Kidney tubule cell (primary cell): ENCODE measurements at places on chromosomes 1 and 21.
A peak's percentile ranks its signal among the peaks of the same experiment; 100 is the strongest.

GRCh38 chr1:43004587-43005459 lies 46.2 kb upstream of the SLC2A1 start:
- no peak for DNase-seq

DNA sequence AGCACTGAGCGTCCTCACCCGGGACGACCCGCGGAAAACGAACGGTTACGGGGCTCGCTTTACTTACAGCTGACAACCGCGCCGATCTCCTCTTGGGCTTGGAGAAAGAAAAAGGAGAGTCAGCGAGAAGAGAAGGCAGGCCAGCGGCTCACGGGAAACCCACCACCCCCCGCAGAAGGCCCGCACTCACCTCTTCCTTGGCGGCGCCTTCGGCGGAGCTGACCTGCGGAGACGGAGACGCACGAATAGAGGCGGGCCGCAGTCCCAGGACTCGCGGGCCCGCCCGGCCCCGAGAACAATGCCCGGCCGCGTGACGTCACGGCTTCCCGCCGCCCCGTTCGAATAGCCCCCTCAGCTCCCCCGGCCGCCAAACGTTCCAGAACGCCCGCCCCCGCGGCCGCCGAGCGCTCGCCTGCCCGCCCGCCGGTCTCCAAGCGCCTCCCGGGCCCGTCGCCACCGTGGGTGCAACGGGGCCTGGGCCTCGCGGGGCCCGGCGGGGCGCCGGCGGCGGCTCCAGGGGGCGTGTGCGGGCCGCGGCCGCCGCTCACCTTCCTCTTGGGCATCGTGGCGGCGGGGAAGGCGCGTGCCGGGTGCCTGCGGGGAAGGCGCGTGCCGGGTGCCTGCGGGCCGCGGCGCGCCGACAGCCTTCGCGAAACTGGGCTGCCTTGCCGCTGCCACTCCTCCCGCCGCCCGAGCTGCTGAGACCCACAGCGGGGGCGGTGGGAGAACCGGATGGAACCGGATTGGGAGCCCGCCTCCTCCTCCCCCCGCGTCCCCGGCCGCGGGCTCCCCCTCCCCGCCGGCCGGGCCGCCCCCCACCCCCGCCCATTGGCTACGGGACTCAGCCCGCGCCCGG lies at the start of gene HMGN1:
Gene HMGN1, minus strand, starts transcription at position 734 of the 856 bp plus-strand sequence. Its CDS starts 171 bp downstream, at position 563.
- DNase-seq, result peak; percentile 91

DNA sequence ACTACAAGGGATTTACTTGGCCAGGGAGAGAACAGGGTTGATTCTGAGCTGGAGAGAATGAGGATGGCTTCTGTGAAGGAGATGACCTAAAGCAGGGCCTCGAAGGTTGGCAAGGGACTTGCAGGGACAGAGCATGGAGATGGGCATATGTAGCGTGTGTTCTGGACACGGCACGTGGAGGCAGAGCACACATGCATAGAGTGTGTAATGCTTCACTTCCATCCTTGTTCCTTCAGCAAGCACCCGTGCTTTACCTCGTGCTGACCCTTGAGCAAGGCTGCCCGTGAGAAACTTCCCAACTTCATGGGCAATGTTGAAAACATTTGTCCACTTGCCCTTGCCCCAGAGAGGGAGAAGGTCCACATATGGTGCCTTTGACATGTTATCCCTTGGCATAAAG lies 33.1 kb downstream of the NFIA start:
- DNase-seq, result no peak

DNA sequence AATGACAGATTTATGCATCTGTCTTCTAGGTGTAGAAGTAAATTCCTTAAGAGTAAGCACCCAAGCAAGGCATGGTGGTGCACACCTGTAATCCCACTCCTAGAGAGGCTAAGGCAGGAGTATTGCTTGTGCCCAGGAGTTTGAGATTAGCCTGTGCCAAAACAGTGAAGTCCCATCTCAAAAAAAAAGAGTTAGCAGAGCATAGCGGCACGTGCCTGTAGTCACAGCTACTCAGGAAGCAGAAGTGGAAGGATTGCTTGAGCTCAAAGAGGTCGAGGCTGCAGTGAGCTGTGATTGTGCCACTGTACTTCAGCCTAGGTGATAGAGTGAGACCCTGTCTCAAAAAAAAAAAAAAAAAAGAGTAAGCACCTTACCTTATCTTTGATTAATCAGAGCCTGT lies 15.1 kb upstream of the TIPRL start:
- no peak for DNase-seq

DNA sequence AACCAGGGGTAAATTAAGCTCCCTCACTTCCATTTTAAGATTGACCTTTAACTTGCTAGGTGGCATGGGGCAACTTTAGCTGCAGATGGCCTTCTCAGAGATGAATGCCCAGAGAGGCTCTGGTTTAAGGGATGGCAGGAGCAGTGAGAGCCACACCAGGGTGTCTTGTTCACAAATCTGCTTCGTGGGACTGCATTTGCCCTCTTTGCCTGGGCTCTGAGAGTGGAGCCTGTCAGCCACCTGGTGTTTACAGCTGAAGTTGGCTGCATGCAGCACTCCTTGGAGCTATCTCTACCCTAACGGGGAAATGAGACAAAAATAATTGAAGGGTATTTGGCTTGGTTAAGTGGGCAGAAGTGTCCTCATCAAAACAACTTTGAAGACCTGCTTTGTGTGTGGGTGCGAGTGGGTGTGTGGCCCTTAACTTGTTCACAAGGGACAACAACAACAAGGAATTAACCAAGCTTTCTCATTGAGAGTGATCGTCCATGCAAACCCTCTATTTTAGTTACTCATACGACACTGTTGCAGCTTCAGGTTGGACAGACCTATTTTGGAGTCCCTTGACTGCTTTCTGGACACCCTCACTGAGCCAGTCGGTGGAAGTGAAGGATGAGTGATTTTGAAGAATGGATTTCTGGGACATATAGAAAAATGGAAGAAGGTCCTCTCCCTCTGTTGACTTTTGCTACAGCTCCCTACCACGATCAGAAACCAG lies 29.8 kb downstream of the PGM1 start:
- DNase-seq, result no peak

- DNase-seq, result peak; percentile 83
These were observed 32.7 kb upstream of the ZBTB40 start for GRCh38 chr1:22418933-22419382.

- no peak for DNase-seq
These were observed 2.4 kb downstream of the CD84 start for GRCh38 chr1:160576884-160577283.

DNA sequence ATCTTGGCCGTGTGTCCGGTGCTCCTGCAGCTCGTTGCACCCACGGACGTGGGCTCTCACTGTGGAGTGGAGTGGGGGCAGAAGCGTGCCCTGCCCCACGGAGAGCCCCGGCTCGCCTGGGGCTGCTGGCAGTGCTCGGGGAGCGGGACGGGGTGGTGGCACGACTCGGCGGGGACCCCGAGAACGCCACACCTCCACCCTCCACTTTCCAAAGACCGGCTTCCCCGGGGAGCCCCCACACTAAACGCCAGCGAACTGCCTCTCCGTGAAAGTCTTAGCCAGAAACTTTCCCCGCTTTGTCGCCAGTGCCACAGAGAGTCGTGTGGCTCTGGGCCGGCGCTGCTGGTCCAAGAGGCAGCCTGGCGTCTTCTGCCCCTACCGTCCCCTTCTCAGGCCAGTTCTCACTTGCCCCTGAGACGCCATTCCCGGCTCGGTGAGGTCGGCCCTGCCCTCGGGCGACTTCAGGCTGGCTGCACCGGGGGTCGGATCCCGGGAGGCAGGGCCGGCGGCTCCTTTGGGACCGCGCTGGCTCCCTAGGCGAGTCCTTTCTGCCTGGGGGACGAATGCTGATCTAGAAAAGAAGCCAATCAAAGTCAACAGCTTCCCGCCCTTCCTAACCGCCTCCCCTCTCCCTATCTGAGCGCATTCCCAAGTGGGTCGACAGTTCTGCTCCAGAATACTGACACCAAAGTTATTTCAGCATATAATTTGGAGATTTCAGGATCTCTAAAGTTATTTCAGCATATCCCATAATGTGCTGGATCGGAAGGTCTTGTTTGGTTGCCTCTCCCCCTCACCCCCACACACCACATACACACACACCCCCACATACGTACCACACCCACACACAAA lies 2.6 kb upstream of the SAMD13 start:
- peak; percentile 39 for DNase-seq
